ENCODE measurements at places on chromosomes 5 and 9.

GRCh38 chr9:115442054-115442453 is 324.1 kb upstream of the TNC start:
- no peak for DNase-seq

DNA sequence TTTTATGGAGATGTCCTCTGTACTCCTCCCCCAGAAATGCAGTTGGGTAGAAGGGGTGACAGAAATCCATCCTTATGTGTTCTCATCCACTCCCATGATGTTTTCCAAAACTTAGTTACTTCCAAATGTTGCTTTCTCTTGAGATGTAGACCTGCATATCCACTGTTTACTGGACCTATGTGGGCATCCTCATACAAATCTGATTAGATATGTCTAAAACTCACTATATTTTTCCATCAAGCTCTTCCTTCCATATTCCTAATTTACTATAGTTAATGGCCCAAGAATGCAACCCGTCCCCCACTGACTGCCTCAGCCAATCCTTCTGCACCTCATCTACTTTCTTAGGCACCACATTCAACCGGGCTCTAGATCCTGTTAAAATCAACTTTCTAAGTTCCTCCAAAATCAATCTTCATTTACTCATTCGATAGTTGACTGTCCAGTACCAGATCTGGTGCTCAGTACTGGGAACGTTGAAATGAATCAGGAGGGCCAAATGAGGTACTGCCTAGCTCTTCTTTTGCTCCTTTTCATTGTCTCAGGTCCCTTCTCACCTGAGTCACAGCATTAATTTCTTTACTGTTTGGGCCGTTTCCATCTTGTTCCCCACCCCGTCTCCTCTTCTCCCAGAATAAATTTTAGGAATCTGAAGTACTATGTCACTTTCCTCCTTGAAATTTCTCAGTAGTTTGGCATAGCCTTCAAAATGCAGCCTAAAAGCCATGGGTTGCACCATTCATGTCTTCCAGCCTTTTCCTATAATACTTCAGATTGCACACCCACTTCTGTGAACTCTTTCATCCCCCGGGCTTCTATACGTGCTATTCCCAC is 7.9 kb downstream of the PLK2 start:
- DNase-seq: no peak

DNA sequence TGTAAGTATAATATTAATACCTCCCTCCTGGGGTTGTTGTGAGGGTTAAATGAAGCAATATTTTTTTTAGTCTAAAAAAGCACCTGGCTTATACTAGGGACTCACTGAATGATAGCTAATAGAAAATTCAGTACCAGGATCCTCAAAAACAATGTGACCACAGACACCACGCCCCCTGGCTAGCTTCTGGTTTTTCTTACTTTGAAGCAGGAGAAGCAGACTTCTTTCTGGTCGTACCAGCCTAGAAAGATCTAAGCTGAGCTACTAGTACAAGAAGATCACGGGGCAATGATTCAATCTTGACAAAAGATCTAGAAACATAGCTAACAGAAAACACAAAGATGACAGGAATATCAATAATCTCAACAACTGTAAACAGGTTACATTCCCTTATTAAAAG is 218.5 kb upstream of the SLC30A5 start:
- DNase-seq: no peak

DNA sequence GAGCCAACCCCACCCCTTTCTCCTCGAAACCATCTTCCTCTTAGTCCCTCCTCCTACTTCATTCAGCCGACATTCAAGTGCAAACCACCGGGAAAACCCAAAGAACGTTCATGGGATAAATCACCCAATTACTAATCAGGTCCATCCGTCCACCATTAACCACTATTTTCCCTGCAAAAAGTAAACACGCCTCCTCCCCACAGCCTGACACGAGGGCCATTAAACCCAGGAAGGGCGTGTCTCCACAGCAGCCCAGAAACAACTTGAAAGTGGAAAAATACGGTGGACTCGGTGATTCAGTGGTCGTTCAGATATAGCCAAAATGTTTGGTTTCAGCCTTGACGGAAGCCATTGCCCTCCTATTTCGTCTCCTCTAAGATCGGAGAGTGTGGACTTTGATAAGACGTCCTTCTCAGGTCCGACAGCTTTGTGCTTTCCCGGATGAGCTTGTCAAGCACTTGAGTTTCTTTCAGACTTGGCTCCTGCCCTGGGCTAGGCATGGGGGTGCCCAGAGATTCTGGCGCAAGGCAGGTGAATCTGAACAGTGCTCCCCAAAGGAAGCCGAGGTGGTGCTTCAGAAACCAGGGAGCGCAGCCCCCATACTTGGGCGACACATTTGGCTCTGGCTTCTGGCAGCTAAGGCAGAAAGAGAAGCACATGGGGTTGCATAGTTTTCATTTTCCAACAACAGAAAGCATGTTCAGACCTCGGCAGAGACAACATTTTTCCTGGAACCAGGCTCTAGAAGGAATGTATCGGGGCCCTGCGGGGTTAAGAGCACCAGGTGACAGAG is 56.6 kb downstream of the SMIM23 start:
- DNase-seq: no peak
